ENCODE measurements at places on chromosomes 3 and 15.

- no peak for DNase-seq
Observed at GRCh38 chr15:50138391-50138790, 19.4 kb upstream of the ATP8B4 start.

GRCh38 chr3:184808021-184808420 lies 3.9 kb upstream of the VPS8 start:
- DNase-seq = no peak

- no peak for DNase-seq
Observed at GRCh38 chr3:145882436-145882835, 278.5 kb downstream of the PLOD2 start.

- no peak for DNase-seq
Observed at GRCh38 chr3:100144255-100144866, 30.1 kb upstream of the FILIP1L start.

DNA sequence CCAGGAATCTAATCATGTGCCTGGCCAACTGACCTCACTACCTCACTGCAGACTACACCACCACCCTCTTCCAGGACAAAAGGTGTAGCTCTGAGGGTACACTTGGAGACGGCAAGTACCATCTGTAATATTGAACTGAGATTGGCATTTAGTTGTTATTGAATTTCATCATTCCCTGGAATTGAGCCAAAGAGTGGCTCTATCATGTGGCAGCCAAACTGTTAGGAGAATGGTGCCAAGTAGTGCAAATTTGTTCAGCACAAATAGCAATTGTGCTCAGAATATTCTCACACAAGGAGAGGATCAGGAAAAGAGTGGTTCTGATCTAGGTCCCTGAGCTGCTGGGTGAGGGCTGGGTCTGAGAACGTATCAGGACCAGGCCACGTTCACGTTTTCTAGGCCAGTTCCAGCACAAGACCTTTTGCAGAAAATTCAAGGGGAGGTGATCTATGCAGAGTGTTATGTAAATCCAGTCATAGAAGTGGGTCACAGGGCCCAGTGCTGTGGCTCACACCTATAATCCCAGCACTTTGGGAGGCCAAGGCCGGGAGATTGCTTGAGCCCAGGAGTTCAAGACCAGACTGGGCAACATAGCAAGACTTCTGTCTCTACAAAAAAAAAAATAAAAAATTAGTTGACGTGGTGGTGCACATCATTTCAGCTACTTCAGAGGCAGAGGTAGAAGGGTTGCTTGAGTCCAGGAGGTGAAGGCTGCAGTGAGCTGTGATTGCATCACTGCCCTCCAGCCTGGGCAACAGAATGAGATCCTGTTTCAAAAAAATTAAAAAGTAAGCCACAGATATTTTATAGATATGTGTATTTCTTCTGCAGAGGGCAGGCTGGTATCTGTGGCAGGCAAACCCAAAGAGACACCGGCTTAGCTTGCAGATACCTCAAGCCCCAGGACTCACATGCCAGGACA lies 31.9 kb upstream of the CFAP161 start:
- DNase-seq = no peak

DNA sequence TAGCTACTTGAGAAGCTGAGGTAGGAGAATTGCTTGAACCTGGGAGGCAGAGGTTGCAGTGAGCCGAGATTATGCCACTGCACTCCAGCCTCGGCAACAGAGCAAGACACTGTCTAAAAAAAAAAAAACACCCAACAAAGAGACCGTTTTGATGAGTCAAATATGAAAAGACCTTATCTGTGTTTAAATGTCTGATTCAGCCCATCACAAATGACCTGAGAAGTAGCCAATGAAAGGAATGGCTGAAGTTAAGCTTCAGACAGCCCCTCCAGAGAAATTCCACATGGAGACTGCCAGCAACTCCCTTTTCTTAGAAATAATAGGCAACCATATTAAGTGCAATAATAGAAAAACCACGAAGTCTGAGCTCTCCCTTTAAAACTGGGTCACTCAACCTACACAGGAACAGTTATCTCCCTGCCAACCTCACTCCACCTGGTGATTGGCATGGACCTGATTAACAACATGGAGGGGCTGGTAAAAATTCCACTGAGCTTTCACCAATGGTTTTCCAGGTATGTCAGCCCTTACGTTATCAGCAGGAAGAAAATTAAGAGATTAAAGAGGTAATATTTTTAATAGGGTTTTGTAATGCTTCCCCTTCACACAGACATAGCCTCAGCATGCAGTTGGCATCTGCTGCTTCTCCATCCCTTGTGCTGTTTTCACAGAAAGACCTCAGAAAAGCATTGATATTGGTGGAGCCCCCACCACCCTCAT lies 238.1 kb upstream of the STT3B start:
- DNase-seq = no peak

DNA sequence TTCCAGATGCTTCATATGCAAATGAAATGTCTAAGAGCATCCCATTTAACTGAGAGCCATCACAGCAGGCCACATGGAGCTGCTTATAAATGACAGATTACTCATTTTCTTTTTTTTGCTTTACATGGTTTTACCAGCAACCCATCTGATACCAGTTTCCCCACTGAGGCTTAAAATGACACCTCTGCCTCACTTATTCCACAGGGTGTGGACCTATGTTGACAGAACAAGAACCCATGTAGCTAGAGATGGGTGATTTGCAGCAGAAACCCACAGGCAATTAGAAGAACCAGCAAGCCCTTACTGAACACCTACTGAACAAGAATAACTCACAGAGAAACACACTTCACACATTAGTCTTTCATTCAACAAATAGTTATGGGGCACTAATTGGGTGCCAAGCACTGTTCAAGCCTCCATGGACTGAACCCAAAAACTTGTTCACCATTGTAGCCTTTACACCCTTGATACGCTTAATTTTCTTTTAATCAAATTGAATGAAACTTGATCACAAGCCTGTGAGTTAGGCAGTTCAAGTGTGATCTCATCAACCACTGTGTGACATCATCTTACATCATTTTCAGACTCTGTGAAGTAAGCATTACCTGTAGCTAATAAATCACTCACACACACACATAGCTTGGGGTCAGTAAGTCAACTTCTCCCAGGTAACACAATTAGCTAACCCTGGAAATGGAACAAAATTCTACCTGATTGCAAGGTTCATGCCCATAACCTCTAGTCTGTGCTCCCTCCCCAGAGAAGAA lies 45.4 kb downstream of the MAGI1 start:
- DNase-seq = no peak

GRCh38 chr3:48811524-48811923 lies 36.1 kb downstream of the PRKAR2A start:
- no peak for DNase-seq

- DNase-seq = no peak
Observed at GRCh38 chr15:63587527-63587926, 9.7 kb upstream of the FBXL22 start.

GRCh38 chr3:172630316-172630715 lies 80.6 kb downstream of the NCEH1 start:
- no peak for DNase-seq

DNA sequence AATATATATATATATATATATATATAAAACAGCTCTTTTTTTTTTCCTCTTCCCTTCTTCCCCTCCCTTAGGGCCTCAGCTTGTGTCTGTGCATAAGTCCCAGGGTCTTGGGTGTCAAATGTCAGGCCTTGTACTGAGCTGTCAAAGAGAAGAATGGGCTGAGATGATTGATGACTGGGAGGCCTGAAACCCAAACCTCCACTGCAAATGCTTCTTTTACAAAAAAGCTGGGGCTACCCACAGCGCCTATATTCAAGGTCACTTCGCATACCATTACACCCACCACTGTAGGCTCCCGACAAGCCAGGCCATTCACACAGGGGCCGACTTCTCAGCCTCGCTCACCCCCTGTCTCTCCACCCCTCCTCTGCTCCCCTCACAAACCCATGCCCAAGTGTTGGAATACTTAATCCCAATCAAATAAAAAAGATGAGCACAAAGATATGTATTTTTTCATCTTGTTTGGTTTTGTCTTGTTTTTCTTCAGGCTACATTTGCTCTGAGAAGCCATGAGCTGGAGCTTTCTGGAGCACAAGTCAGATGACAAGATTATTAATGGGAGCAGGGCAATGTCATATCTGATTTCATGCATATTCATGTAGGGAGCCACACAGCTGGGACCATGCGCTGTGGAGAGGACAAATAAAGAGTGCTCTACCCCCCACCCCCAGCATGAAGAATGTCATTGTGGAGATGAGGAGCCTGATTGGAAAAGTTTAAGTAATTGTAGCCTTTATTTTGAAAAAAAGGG lies 614.4 kb upstream of the NR2F2 start:
- DNase-seq = no peak

- no peak for DNase-seq
Observed at GRCh38 chr3:135755330-135756105, 210.0 kb upstream of the PPP2R3A start.

- no peak for DNase-seq
Observed at GRCh38 chr3:151330379-151330778, 1.0 kb upstream of the P2RY13 start.

DNA sequence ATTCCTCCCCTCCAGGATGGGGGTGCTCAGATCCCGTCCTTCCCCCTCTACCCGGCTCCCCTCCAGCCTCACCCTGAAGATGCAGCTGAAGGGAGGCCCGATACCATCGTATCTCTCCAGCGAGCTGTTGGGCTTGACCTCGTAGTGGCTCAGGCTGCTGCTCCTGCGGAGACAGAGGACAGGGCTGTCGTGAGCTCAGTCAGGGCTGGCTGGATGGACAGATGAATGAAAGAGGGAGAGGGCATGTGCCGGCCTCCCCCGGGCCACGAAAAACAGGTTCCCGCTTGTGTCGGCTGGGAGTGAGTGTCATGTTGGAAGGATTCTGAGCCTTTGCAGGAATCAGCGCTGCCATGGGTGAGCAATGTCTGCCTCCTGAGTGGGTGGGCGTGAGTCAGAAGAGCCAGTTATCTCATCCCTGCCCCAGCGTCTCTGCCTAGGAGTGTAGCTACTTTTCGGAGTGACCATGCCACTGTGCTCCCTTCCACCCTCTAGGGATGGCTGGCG lies 35.2 kb downstream of the FEM1B start:
- DNase-seq = no peak

- no peak for DNase-seq
Observed at GRCh38 chr3:435161-435560, 238.6 kb downstream of the CHL1 start.

DNA sequence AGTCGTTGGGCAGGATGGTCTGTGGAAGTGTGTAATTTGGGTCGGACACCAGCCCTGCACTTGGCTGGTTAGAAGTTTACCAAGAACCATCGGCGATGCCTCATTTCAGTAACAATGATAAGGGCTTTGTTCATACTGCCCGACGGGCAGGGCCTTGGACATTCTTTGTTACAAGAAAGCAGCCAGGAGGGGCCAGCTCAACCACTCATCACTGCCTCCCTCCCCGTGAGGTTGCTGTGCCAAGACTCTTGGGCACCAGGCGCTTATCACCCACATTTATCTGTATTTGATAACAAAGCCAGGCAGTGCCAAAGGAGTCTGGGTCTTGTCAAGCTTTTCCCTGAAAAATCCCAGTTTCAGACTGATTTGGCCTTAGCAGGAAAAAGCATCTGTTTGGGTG lies 235.0 kb downstream of the ADAMTS17 start:
- no peak for DNase-seq

Measured in head of caudate nucleus (tissue), 42 donors.